ENCODE measurements at places on chromosomes 1 and 21. TPM values are rescaled to one million over a fixed set of nuclear protein-coding genes. Genes with fewer than 3 reads are reported as not detected.

DNA sequence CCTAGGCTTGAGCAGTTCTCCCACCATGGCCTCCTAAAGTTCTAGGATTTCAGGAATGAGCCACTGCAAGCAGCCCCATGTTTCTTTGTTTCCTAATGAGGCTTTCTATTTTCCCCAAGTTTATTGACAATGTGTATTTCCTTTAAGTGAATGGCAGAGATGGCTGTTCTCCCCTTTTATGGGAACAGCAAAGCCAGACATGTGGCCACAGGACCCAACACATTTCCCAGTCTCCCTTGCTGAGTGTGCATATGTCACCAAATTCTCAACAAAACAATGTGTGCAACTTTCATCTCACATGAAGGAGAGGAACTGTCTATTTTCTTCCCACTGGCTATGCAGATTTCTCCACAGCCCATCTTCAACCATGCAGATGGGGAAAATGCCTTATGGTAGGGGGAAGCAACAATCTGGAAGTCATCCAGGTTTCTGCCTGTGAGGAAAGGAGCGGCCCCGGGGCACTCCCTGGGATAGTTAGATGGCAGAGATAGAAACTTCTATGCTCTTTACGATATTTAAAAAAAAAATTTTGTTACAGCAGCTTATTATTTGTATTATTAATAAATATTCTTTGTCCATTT, 28.6 kb upstream of the MAP10 start:
- H3K4me3 ChIP-seq = no peak overlapping the region
- no peak overlapping the region for H3K27ac ChIP-seq
- no peaks in the 10 kb centered on the region for H3K36me3 ChIP-seq
- no peaks in the 10 kb centered on the region for H3K4me1 ChIP-seq
- H3K27me3 ChIP-seq = no peaks in the 10 kb centered on the region

GRCh38 chr1:110616587-110616986, 10.4 kb upstream of the KCNA2 start:
- peaks cover 69% of the 10 kb centered on the region for H3K27me3 ChIP-seq
- H3K36me3 ChIP-seq = no peaks in the 10 kb centered on the region
- no peak overlapping the region for H3K4me3 ChIP-seq
- H3K4me1 ChIP-seq = no peaks in the 10 kb centered on the region

DNA sequence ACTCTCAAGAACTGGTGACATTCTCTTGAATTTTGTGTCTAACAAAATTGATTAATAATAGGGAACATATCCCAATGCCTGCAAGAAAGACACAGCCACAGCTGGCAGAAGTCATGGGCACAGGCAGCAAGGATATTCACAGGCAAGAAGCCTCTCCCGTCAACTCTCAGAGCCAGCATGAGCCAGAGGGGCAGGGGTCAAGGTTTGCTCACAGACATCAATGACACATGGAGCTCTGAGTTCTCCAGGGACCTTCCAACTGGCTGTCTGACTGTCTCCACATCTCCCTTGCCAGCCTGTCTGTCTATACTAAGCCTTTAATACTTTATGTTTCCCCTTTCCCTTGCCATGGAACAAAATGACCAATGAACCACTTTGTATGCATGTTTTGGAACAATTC, 101.5 kb upstream of the RAB4A start:
- H3K27me3 ChIP-seq = no peaks in the 10 kb centered on the region
- no peak overlapping the region for H3K4me3 ChIP-seq
- H3K4me1 ChIP-seq = peaks cover 5% of the 10 kb centered on the region
- DNase-seq = no peak
- H3K27ac ChIP-seq = no peak overlapping the region

GRCh38 chr1:51302746-51303145, 27.6 kb downstream of the TTC39A start:
- H3K27me3 ChIP-seq = no peaks in the 10 kb centered on the region
- no peak for DNase-seq
- no peaks in the 10 kb centered on the region for H3K36me3 ChIP-seq
- no peak overlapping the region for H3K27ac ChIP-seq

DNA sequence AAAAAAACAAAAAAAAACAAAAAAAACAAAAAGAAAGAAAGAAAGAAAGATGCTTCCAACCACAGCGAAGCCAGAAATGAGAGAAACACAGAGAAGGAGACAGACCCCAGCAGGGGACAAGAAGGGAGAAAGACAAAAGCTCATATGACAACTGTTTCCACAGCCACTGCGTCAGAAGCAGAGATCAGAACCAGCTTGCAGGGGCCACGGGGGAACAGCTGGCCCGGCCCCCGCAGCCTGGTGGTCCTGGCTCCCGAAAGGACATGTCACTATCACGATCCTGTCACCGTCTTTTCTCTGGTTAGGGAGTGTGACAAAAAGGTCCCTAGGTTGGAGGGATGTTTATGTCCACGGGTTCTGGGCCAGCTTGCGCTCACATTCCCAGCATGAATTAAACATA, 60.7 kb downstream of the ACOT7 start:
- H3K27ac ChIP-seq = no peak overlapping the region
- no peaks in the 10 kb centered on the region for H3K27me3 ChIP-seq

- no peak overlapping the region for H3K27ac ChIP-seq
- H3K36me3 ChIP-seq = no peaks in the 10 kb centered on the region
- DNase-seq = no peak
- H3K4me3 ChIP-seq = no peak overlapping the region
Observed at GRCh38 chr1:207745839-207746767, 5.8 kb upstream of the CD46 start.

DNA sequence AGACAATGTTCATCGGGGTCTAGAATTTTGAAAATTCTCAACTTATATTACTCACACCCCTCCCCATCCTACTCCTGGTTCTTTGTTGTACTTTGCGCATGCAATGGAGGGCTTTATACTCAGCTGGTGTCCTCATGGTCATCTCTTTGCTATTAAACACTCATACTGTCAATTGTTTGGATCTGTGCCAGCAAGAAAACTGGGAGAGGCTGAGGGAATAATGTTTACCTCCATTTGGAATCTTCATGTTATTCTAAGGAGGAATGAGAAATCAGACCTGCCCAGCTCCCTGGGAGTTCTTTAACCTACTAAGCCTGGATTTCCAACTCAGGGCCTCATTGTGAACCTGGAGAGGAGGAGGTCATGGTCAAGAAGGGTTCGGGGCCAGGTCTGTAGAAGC, 143.9 kb upstream of the DNAH14 start:
- H3K27ac ChIP-seq = no peak overlapping the region
- H3K27me3 ChIP-seq = no peaks in the 10 kb centered on the region
- H3K4me1 ChIP-seq = peaks cover 21% of the 10 kb centered on the region
- H3K4me3 ChIP-seq = no peak overlapping the region

DNA sequence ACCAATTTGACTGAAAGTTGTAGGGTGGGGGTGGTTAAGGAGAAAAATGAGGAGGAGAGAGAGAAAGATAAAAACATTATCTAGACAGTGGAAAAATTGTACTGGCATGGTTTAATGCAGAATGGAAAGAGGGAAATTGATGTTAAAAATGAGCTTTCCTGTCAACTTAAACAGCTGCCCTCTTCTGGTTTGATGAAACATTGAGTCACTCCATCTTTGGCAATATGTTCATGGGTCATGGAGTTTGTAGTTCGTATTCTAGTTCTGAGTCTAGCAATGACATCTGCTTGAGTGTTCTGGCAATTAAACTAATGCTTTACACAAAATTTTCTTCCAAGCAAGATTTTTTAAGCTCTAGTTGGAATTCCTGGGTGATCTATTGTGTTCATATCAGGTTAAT, 9.6 kb downstream of the ZNF648 start:
- H3K4me3 ChIP-seq = no peak overlapping the region
- DNase-seq = no peak
- no peak overlapping the region for H3K27ac ChIP-seq

CD101 gene
- 0.45 TPM for total RNA-seq

CYP4X1 gene
- 1.9 TPM for total RNA-seq

C1orf185 gene
- total RNA-seq = not detected

TIMM17A gene
- 71.1 TPM for total RNA-seq

SWT1 gene
- total RNA-seq = 6.4 TPM

All from heart right ventricle (tissue), 16 donors.